ENCODE measurements at places on chromosomes 12 and 14.

DNA sequence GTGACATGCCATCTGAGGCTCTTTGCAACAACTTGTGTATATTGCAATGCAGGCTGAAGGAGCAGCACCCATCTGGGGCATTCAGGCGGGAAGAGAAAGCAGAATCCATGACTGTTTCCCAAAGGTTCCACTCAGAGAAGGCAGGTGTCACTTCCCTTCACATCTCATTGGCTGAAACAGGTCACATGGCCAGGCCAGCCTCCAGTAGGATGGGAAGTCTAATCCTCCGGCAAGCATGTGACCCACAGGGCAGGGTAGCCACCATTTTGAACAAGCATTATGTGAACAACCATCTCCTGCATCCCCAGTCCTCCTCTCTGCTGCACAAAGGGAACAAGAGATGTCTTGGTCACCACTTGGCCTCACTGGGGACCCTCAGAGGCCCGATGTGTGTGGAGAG is 70.6 kb downstream of the RIN3 start:
- DNase-seq: no peak

DNA sequence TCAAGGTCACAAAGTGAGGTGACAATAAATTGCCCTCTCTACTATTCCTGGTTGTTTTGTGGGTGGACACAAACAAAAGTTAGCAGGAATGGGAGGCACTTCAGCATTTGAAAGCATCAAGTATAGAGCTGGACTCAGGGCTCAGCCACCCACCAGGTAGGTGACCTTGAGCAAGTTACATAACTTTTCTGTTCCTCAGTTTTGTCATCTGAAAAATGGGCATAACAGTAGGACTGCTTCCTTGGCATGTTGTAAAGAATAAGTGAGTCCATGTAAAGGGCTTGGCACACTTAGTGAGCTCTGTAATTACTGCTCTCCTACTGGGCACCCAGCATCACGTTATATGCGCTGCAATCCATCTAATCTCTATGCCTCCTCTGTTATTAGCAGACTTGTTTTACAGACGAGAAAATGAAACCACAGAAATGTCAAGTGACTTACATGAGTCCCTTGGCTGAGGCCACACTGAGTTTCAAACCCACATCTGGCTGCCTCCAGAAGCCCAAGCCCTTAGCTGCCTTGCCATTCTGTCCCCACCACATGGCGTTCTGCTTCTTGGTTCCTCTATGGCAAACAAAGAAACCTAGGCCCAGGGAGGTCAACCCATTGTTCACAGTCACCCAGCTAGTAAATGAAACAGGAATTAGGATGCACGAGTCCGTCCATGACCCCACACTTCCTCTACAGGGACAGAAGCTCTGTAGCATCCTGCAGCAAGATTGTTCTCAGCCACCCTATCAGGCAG is 63.2 kb upstream of the SLC24A4 start:
- no peak for DNase-seq

DNA sequence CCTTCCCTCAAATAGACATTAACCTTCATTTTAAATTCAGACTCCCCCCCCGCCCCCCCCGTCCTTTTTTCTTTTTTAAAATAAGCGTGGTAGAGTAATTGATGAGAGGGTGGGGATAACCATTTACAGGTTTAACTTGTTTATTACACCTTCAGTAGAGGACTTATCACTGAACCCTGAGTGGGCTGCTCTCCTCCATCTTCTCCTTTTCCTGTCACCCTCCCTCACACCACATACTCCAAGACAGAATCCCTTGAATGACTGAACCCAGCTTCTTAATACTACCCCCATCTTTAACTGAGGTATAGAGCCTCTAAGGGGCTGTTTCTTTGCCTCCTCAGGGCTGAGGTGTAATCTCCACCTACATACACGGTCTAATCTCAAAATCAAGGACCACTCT is 3.7 kb upstream of the IKZF4 start:
- no peak for DNase-seq

- DNase-seq: peak; percentile 50
These were observed 104.0 kb downstream of the GPR135 start for GRCh38 chr14:59360923-59361794.

DNA sequence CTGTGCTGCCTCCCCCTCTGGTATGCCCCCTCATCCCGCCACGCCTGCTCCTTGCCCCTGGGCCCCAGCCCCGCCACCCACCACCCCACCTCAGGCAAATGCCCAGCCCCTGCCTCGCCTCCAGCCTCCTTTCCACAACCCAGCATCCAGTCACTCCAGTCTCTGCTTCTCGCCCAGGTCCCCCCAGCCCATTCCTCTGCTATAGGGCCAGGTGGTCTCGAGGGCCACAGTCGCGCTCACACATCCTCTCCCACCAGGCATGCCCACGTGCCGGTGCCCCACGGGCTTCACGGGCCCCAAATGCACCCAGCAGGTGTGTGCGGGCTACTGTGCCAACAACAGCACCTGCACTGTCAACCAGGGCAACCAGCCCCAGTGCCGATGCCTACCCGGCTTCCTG is 6.1 kb upstream of the NXPH4 start:
- DNase-seq: no peak

- no peak for DNase-seq
These were observed 133.1 kb downstream of the NCOR2 start for GRCh38 chr12:124434354-124434753.

DNA sequence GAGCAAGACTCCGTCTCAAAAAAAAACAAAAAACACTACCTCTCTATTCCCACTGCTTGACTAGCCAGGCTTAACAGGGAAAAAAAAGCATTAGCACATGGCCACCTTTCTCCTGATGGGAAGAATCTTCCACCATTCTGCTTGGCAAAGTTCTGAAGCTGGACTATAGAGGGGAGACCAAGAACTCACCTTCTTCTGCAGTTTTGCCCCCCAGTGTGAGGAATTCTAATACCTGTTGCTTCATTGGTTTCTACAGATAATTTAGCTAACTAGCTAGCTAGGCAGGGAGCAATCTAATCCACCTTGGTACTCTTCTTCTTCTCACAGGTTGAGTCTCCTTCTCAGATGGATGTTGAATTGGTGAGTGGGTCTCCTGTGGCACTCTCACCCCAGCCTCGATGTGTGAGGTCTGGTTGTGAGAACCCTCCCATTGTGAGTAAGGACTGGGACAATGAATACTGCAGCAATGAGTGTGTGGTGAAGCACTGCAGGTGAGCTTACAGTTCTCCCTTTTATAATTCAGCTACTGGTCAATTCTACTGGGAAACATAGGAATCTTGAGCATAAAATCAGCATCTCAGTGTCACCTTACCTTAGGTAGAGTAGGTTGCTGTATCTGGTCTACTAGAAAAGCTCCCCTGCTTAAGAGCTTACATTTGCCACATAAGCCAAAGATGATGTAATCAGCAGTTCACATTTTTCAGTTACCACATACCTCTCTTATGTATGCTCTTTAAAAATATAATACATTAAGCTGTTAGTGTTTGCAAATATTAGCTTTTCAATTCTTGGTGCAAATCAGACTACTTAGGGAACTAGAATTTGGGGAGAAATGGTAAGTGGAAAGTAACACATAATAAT is 16.0 kb downstream of the METTL3 start:
- no peak for DNase-seq

DNA sequence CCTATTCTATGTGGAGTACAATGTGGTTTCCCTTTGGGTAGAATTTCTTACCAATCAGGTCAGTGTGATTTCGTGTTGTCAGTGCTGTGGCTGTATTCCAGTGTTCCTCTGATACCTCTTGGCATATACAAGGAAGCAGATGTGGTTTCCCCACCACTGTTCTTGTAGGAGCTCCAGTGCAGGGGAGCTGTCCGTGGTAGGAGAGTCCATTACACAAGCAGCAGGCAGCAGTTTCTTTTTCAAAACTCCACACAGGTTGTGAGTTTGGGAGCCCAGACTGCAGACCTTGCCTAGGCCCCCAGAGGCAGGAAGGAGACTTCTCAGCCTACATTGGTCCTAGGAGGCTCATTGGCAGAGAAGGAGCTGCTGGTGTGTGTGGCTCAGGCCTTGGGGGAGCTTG is 452.8 kb downstream of the AACS start:
- peak; percentile 5 for DNase-seq

- DNase-seq: no peak
These were observed 116.6 kb upstream of the NPAS3 start for GRCh38 chr14:32821964-32822653.

GRCh38 chr14:96795109-96795828 is 1.9 kb upstream of the VRK1 start:
- DNase-seq: no peak

Measured in KBM-7 (cell line).